Endothelial cell of umbilical vein (primary cell): ENCODE measurements at places on chromosomes 3 and 15. TPM values are rescaled to one million over a fixed set of nuclear protein-coding genes. Genes with fewer than 3 reads are reported as not detected.
A peak's percentile ranks its signal among the peaks of the same experiment; 100 is the strongest.

Gene FRMD4B
- total RNA-seq = 77.7 and 89.7 TPM in 2 replicates

DNA sequence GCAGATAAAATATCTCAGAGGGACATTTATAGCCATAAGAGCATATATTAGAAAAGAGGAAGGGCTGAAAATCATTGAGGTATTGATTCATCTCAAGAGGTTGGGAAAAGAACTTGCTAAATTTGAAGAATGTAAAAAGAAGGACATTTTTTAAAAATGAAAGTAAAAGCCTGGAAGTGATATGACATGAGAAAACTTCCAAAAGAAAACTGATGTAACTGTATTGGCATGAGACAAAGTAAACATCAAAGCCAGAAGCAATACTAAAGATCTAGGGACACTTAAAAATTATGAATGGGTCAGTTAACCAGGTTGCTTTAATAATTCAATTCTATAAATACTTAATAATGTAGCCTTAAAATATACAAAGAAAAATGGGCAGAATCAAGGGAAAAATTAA lies 31.9 kb downstream of the CEP63 start:
- DNase-seq = peak; percentile 29

- no peak for DNase-seq
Observed at GRCh38 chr3:84963137-84963536, 4.3 kb downstream of the CADM2 start.

Gene CCDC32
- total RNA-seq = 22.9 and 28.8 TPM in 2 replicates

Gene COX5A
- total RNA-seq = 220 and 232 TPM in 2 replicates

GRCh38 chr3:44762170-44762677 lies 630 bp downstream of the KIF15 start:
- DNase-seq = no peak

Gene PLSCR5
- not detected in 2 replicates for total RNA-seq

DNA sequence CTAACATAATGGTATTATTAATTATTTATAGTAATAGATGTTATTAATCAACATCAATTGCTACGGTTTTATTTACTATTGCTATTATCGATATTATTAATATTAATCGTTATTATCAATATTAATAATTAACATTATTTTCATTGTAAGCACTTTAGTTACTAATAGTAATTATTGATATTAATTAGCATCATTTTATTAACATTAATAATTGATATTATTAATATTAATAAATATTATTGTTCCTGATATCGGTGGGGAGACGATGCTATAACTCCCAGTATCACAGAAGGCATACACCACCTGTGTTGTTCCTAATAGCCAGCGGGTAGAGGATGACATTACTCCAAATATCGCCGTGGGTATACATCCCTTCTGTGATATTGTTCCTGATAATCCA lies 335.5 kb downstream of the MEX3B start:
- DNase-seq = no peak
